ENCODE measurements at places on chromosomes 11 and 22.

GRCh38 chr11:76610371-76610770, 60.2 kb downstream of the LRRC32 start:
- no peak for DNase-seq

DNA sequence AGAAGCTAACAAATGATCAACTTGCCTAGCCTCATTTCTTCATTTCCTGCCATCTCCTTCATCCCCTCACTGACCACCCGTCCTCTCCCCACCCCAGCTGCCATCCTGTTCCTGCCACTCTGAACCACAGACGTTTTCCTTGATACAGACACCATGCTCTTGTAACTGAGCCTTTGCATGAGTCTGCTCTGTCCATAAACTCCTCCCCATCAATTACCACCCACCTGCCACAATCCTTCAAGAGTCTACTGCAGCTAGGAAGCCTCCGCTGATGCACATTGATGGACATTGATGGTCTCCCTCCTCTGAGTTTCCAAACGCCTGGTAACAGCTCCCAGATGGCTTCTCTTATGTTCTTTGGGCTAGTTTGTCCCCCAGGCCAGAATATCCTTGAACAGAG, 193.8 kb downstream of the DBX1 start:
- DNase-seq = no peak

DNA sequence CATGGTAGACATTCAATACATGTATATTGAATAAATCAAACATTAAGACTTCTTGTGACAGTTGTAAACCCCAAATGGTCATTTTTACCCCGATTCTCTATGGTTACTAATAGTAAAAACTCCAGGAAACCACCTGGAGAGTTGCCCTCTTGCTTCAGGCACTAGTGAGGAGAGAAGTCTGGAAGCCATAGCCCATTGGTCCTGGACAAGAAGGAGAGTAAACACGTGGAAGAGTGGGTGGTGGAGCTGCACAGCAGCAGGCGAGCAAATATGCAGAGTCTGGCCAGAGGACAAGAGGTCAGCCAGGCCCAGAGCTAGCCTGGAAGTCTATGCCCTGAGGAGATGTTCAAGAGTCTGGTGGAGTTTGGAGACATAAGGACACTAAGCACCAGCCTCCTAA, 17.7 kb downstream of the DCHS1 start:
- DNase-seq = no peak

GRCh38 chr11:43555816-43556611, 124.5 kb upstream of the HSD17B12 start:
- DNase-seq = no peak

GRCh38 chr11:103587901-103588788, 448.3 kb upstream of the DDI1 start:
- no peak for DNase-seq

DNA sequence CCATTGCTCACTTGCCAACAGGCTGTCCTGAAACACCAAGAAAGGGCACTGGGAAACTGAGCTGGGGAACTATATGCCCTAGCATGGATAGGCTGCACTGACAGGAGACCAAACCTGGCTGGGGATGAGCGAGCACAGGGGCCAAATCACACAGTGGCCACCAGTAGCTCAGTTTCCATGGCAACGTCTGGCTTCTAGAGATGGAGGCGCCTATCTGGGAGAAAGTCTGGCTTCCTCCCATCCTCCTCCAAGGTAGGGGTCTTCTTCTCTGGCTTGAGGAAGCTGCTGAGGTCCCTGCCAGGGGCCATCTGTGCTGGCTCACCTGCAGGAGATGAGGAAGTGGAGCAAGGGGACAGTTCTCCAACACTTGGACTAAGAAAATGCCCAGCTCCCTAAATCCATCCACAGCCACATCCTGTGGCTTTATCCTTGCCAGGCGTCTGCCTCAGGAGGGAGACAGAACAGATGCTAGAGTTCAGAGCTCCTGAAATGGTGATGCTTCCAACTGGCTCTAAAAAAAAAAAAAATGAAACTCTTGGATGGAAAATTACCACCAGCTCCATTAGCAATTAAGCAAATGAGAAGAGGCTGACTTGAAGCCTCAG, 48.3 kb downstream of the SYT13 start:
- no peak for DNase-seq

Data from central memory CD4-positive, alpha-beta T cell (primary cell).